ENCODE measurements at places on chromosomes 16 and 17.

DNA sequence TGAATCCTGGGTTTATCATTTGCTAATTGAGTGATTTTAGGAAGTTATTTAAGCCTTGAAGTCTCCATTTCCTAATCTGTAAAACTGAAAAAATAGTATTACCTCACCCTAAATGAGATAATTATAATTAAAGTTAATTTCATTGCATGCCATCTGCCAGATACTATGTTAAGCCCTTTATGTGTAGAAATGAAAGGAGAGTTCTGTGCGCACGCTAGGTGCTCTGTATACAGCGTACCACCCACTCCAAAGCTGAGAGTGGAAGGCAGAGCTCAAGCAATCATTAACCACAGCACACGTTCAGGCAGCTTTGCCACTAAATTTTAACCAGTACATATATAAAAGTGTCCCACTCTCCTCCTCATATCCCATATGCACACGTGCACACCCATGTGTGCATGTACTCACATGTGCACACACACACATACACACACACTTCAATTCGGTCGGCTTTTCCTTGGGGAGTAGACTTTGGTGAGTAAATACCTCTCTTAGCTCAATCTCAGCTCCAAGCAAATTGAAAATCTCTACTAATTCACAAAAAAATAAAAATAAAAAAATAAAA lies 204.8 kb downstream of the GRIN2A start:
- DNase-seq: no peak

GRCh38 chr16:51916231-51916630 lies 630.7 kb downstream of the TOX3 start:
- no peak for DNase-seq

DNA sequence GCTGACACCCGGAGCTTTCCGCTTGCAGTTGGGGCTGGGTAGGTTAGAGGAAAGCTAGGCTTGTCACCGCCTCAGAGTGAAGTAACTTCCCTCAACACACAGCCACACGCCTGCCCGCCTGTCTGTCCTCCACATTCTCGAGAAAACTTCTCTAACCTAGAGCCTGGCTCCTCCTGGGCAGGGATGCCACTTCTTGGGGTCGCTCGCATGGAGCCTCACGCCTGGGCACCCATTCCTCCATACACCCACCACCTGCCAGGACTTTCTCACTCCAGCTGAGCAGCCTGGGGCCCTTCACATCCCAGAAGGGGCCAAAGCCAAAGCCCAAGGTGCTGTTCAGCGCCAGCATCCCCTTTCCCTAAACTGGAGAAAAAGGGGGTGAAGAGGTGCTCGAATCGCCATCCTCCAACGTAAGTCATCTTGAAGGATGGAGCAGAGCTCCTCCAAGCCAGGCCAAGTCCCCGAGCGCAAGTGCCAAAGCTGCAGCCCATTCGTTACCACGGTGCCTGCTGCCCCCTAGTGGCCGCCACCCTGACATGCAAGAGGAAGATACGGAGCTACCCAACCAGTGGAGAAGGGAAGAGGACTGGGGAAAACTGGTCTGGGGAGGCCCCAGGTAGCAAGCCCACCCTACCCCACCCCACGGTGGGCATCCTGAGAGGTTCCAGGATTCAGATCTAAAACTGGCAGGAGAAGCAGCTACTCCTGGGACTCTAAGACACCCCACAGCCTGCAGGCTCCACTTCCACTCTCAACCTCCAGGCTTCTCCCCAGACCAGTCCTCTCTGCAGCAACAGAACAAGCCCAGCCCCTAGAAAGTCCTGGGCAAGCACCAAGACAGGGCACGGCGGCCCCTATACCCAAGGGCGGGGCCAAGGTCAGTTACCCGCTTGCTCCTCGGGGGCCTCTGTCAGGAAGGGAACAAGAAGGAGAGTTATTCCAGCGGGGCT lies 63.1 kb downstream of the MYO18A start:
- peak; percentile 86 for DNase-seq

GRCh38 chr17:43403846-43404245 lies 5.1 kb downstream of the ARL4D start:
- no peak for DNase-seq

DNA sequence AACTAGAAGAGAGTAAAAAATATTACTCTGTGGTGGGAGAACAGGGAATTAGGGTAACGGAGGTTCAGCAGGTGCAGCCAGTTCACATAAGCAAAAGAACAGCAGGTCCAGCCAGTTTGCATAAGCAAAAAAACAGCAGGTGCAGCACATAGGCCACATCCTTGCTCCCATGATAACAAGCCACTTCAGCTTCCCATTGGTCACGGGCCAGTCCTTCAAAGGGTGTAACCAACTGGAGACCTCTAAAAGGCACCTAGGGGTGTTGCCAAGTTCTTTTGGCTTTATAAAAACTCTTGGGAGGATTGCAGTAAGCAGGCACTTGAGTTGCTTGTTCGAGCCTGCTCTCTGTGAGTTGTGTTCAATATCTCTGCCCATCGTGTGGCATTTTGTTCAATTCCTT lies 488.1 kb downstream of the XYLT1 start:
- DNase-seq: no peak

- no peak for DNase-seq
These were observed 34.2 kb upstream of the NOS2 start for GRCh38 chr17:27834571-27834970.

DNA sequence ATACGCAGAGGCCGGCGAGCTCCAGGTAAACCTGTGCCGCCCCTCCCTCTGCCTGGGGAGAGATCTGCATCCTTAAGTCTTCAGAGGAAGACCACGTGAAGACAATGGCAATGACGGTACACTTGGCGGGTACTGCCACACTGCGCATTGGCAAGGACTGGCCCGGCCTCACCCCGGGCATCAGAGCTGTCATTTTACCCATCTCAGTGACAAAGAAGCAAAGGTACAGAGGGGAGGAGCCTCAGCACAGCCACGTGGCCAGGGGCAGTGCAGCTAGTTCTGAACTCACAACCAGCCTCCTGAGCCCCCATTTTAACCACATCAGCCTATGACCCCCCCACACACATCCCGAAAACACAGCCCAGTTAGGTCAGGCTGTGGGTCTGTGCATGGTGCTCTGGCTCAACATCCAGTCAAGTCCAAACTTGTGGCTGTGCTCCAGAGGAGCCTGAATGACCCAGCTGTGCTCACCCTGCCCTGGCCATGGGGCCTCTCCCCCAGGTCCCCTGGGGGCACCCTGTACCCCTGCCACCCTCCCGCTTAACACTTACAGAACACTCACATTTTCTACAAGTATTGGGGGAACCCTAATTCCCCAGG lies 80.6 kb downstream of the C16orf95 start:
- DNase-seq: no peak

DNA sequence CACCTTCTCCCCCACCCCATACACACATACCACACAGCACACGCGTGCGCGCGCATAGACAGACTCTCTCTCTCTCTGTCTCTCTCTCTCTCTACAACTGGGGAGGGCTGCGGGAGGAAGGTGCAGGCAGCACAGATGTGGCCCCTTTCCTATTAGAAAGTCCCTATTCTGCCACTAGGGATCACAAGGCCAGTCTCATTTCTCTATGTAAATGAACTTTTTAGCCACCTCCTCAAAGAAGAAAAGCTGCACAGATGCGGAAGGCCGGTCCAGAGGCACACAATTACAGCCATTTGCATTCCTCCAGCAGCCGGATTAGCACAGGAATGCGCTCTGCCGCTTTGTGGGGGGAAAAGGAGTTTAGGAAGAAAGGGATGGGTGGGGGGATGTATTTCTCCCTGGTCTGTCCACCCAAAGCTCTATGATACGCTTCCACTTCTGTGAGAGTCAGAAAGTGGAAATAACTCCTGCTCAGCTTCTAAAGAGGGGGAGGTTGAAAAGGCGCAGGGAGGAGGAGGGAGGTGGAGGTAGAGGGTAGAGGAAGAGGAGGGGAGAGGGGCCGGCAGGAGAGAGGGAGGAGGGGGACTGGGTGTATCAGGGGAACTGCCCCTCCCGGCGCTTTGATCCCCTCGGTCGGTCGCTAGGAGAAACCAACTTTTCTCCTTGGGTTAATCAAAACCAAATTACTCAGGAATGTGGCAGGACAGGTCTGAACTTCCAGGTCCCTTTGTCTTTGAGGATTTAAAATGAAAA lies 11.7 kb downstream of the ZFHX3 start:
- peak; percentile 71 for DNase-seq

DNA sequence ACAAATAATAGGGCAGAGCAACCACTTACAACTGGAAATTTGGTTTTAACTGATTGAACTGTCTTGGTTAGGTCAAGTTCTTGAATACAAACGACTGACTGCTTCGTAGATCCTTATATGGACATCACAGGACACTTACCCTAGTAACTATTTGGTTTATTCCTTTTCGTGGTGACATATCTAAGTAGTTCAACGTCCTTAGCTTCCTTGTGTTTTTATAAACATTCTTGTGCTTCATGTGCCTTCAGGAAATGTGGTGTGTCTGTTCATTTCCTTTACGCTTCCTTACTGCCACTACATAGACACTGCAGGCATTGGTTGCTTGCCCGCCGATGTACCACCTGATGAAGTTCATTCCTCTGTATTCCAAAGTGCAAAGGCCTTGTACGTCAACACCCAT lies 59.3 kb downstream of the USP10 start:
- DNase-seq: no peak

GRCh38 chr17:78737332-78737731 lies 44.7 kb downstream of the CYTH1 start:
- DNase-seq: no peak

DNA sequence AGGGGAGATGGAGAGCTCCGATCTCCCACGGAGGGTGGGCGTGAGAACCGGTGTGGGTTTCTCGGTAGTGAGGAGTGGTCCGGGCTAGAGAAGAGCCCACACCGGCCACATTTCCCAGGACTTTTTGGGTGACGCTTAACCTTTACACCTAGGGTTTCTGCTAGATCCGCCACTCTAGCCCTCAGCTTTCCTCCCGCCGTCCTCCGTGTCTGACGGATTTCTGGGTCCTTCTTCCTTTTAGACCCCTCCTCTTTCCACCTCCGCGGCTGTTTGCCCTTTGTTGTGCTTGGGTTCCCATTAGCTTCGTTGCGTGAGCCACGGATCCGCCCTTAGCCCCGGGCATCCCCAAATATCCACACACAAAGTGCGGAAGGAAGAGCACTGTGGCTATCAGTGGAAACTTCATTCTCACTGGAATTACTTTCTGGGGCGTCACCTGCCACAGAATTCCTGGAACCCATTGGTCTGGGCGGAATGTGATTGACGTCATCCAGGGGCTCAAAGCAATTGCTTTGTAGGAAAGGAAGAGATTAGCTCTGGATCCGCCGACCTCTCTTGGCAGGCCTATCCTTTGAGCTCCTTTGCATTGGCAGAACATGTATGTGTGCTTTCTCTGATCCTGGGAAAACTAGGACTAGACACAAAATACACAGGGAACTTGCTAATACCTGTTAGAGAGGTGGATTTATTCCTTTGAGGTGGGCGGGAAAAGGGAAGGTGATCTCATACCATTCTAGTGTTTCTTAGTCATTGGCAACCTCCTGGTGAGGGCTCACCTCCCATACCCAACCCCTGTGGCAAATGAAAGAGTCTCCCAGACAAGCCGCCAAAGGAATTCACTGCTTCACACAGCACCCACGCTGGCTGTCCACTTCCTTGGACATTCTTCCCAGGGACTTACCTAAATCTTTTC lies 654 bp downstream of the TNFAIP1 start:
- peak; percentile 67 for DNase-seq

- no peak for DNase-seq
These were observed 1.6 kb downstream of the CMIP start for GRCh38 chr16:81445966-81446906.

DNA sequence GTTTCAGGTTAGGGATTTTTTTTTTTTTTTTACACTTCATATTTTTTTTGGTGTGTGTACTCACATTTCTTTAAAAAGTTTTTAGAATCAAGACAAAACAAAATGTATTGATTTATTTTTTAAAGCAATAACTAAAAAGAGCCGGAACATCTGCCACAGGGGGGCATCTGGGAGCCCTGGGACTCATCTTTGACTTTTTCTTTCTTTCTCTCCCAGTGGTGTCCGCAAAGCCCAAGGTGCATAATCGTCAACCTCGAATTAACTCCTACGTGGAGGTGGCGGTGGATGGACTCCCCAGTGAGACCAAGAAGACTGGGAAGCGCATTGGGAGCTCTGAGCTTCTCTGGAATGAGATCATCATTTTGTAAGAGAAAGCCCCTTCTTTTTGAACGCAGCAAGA lies 36.3 kb downstream of the WWP2 start:
- no peak for DNase-seq

DNA sequence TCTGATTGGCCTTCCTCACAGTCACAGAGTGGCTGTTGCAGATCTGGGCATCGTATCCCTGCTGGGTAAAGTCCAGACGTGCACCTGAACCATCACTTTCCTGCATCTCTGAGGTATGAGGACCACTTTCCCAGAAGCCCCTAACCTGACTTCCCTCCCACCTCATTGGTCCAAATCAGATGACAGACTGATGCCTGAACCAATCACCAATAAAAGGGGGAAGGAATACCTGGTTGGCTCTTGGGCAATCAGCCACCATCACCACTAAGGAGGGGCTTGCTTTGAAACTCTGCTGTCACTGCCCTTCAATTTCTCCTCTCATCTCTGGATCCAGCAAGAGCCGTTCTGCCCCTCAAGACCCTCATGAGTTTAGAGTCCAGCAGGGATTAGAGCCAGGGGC lies 13.6 kb upstream of the WFDC1 start:
- peak; percentile 12 for DNase-seq

DNA sequence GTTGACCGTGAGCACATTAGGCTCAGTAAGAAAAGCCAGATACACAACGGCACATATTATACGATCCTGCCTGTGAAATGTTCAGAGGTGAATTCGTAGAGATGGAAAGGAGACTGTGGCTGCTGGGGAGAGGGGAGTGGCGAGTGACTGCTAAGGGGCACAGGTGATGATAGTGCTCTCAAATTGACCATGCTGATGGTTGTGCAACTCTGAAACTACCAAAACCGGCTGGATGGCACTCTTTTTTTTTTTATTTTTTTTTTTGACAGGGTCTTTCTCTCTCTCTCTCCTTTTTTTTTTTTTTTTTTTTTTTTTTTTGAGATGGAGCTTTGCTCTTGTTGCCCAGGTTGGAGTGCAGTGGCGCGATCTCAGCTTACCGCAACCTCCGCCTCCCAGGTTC lies 8.1 kb upstream of the SEC14L5 start:
- no peak for DNase-seq

- peak; percentile 83 for DNase-seq
These were observed 1.0 kb upstream of the IGF2BP1 start for GRCh38 chr17:48995974-48996721.

DNA sequence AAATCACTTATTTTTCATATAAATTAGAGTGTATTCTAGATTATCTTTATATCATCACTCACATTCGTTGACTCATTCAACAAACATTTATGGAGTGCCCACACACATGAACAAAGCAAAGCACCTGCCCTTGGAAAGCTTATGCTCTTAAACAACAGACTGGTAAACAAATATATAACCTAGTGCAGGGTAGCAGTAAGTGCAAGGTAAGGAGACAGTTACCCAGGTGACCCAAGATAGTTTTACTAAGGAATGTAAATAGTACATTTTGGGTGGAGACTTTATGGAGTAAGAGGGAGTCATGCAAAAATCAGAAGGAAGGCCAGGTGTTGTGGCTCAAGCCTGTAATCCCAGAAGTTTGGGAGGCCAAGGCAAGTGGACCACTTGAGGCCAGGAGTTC lies 40.4 kb upstream of the HELZ start:
- DNase-seq: no peak

GRCh38 chr16:68445458-68445857 lies 2.9 kb downstream of the SMPD3 start:
- DNase-seq: peak; percentile 81
